Hypothalamus (tissue), 51 donors: ENCODE measurements at places on chromosomes 11 and 22.

GRCh38 chr11:1028616-1029015, 7.9 kb downstream of the MUC6 start:
- no peak for DNase-seq

GRCh38 chr11:42410251-42410955, 901.4 kb upstream of the API5 start:
- no peak for DNase-seq

GRCh38 chr11:2366733-2367132, 10.4 kb upstream of the CD81 start:
- DNase-seq, result no peak

- DNase-seq, result no peak
Observed at GRCh38 chr22:33248948-33249347, 190.8 kb upstream of the SYN3 start.

DNA sequence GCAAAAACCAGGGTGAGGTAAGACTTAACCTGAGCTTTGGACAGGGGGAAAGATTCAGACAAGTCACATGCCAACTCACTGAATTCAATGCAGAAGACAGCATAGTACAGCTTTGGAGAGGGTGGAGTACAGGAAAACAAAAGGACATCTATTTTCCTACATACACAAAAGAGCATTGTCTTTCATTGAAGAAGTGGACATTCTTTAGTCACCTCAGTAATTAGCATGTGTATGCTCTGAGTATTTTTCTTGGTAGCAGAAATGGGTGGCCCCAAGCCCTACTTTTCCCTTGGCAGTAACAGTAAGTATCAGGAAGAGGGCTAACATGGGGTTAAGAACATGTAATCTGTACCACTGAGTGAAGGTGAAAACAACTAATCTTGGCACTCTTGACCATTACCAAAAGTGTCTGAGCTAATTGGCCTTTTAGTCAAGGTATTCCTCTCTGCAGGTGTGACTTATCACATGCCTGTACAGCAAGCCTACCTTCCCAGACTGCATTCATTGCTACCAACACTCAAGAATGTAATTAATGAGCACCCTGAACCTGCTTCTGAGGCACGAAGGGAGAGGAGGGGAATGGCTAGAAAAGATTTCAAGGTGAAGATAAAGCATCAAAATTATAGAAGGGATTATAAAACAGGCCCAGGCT, 33.9 kb downstream of the SYTL2 start:
- DNase-seq, result peak; percentile 3

DNA sequence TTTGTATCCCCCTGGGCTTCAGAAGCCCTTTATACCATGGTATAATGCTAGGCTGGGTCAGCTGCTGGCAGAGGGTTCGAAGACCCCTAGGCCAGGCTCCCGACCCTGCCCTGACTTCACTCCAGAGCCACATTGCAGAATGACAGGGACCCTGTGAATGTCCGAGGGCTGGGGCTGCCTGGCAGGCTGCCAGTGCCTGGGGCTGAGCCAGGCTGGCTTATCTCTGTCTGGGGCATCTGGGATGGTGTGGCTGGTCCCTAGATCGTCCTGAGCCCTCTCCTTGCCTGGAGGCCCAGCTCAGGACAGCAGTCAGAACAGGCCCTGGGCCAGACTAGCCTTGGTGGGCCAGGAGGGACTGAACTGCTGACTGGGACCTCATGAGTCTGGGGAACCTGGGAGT, 3.7 kb downstream of the ZDHHC8 start:
- DNase-seq, result no peak

- no peak for DNase-seq
Observed at GRCh38 chr11:30111786-30112185, 95.0 kb upstream of the KCNA4 start.

- no peak for DNase-seq
Observed at GRCh38 chr22:19016081-19016766, 80.1 kb upstream of the PRODH start.

- no peak for DNase-seq
Observed at GRCh38 chr11:44939673-44940395, 10.8 kb downstream of the TP53I11 start.

GRCh38 chr11:34075178-34075820, 23.8 kb downstream of the CAPRIN1 start:
- DNase-seq, result no peak

DNA sequence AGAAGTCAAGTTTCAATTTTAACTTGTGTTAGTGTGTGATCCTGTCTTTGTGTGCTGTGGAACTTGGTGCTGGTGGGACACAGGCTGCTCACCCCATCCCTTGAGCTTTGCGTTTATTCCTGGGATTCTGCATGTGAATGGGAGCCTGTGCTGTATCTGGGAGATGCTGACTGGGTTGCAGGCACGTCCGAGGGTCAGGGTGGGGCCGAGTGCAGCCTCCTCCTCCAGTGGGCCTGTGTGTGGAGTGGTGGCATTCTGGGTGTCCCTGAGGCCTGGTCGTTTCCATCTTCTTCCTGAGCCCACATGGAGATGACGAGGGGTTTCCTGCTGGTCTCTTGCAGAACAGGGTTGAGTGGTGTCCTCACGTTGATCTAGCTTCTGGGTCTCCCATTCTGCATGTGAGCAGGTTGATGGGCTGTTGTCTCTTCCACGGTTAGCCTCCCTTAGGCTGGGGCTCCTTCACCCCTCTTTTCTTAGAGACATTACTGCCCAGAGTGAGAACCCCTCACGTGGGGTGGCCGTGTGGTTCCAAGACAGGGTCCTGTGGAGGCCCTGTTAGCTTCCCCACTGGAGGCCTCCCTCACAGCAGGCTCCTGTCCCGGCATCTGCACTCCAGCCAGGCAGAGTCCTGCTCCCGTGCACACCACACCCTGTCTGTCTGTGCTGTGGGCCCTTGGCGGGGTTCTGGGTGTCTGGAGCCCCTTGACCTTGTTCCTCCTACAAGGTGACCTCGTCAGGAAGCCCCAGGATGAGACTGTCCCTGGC, 4.9 kb downstream of the PTDSS2 start:
- no peak for DNase-seq

GRCh38 chr22:43110927-43111623, 525 bp downstream of the BIK start:
- DNase-seq, result no peak

- no peak for DNase-seq
Observed at GRCh38 chr11:79078456-79078855, 362.4 kb downstream of the TENM4 start.

DNA sequence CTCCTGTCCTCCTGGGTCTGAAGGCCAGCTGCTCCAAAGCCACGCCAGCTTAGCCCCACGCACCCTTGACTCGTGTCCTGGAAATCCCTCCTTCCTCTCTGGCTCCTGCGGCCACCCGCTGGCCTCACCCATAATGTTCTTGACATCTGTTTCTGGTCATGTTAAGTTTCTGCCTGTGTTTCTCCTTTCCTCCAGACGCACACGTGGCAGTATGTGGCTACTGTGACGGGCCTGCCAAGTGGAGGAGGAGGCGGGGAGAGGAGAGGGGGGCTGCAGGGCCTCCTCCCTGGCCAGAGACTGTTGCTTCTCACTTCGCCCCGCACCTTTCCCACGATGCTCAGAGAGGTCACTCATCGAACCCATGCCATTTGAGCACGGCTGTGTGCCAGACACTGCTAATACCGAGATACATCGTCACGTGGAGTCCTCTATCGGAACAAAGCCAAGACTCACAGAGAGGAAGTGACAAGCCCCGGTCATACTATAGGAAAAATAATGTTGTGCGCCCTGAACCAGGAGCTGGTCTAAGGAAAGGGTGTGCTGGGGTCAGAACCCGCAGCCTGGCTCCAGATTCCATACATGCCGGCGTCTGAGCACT, 11.5 kb downstream of the C1QTNF6 start:
- no peak for DNase-seq

DNA sequence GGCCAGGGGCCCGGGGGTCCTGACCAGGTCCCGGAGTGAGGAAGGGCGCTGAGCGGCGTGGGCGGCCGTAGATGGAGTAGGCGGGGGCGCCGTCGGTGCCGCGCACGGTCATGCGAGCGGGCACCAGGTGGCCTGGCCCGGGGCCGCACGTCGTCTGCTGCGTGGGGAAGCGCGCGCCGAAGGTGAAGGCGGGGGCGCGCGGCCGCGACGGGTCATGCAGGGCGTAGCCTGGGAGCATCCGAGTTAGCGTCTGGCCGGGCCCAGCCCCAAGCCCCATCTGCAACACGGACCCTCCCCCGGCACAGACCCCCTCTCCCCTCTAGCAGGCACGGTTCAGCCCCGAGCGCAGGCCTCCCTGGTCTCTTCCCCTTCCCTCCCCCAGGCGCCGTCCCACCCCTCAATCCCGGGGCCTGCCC, 1.7 kb upstream of the TYMP start:
- DNase-seq, result no peak

DNA sequence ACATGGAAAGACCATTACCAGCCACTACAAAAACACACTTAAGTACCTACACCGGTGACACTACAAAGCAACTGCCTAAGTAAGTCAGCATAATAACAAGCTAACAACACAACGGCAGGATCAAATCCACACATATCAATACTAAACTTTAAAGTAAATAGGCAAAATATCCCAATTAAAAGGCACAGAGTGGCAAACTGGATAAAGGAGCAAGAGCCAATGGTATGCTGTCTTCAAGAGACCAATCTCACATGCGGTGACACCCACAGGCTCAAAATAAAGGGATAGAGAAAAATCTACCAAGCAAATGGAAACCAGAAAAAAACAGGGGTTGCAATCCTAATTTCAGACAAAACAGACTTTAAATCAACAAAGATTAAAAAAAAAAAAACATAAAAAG, 261.5 kb upstream of the TENM4 start:
- DNase-seq, result no peak

DNA sequence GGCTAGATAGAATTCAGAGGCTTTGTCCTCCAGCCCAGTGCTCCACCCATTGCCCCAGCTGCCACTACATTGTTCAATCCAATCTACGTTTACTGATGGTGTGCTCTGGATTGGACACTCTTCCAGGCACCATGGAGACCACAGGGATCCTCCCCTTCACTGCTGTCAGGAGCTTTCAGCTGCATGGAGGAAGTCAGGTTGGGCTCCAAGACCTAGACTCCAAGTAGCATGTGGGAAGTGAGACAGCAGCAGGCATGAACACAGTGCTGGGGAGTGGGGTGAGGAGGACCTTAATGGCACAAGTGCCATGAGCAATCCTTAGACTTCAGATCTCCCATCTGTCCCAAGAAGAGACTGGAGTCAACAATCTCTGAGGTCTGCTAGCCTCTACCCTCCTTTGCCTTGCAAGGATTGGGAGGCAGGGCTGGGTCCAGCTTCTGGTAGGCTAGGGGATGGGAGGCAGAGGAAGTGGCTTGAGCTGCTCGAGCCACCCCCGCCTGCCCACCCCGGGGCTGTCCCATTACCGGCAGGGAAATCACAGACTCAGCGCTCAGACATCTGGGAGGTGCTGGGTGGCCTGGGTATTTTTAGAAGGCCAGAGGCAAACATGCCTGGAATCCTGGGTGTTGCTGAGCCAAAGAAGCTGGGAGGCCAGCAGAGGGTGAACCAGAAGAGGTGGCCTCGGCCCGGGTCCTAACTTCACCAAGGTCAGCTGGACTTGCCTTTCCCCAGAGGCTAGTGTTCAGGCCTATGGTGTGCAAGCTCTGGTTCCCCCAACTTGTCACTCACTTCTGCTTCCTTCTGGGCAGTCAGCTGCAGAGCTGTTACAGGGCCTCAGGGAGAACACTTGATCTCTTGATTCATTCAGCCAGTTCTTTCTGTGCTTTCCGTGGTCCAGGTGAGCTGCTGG, 15.2 kb upstream of the FCHSD2 start:
- no peak for DNase-seq

- DNase-seq, result no peak
Observed at GRCh38 chr22:29291215-29291614, 15.2 kb upstream of the GAS2L1 start.
